Right renal pelvis (tissue), 4 donors: ENCODE measurements at places on chromosomes 13 and 19.
A peak's percentile ranks its signal among the peaks of the same experiment; 100 is the strongest.

- no peak for DNase-seq
Observed at GRCh38 chr13:87130423-87130822, 540.7 kb upstream of the SLITRK5 start.

DNA sequence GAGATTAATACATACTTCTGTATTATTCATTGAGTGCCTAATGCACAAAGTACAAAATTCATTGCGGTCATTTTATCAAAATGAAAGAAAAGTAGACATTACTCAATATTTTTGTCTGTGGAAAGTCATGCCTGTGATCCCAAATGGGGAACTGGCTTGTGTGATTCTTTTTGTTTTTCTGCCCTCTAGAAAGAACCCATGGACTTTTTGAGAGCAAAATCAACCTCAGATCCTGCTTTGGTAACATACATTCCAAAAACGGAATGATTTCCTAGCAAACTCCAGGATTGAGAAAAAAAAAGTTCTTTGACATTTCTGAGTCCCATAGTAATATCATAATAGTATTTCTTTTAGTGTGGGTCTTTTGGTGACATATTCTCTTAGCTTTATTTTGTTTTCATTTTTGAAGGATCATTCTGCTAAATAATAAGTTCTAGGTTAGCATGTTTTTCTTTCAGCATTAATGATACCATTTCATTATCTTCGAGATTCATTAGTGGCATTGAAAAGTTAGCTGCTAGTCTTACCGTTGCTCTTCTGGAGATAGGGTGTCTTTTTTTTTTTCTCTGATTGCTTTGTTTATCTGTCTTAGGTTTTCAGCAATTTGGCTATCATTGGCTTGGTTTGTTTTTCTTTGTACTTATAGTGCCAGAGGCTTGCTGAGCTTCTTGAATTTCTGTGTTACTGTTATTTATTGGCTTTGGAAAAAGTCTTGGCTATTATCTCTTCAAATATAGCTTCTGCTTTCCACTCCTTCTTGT is 102.4 kb upstream of the CSNK1A1L start:
- DNase-seq: no peak

DNA sequence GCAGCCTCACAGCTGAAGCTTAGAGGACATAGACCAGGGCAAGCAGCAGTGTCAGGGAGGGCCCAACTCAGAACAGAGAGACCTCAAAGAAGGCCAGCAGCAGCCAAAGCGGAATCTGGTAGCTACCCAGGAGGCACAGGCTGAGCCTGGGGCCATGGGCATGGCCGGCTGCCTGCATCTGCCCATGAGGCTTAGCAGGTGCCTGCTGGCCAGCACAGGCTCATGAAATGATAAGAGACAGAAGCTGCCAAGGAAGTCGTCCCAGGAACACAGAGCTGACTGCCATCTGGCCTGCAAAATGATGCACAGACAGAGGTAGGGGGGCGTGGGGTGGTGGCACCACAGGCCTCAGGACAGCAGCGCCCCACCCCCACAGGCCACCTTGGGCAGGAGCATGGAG is 29.2 kb downstream of the TUBA3C start:
- no peak for DNase-seq

DNA sequence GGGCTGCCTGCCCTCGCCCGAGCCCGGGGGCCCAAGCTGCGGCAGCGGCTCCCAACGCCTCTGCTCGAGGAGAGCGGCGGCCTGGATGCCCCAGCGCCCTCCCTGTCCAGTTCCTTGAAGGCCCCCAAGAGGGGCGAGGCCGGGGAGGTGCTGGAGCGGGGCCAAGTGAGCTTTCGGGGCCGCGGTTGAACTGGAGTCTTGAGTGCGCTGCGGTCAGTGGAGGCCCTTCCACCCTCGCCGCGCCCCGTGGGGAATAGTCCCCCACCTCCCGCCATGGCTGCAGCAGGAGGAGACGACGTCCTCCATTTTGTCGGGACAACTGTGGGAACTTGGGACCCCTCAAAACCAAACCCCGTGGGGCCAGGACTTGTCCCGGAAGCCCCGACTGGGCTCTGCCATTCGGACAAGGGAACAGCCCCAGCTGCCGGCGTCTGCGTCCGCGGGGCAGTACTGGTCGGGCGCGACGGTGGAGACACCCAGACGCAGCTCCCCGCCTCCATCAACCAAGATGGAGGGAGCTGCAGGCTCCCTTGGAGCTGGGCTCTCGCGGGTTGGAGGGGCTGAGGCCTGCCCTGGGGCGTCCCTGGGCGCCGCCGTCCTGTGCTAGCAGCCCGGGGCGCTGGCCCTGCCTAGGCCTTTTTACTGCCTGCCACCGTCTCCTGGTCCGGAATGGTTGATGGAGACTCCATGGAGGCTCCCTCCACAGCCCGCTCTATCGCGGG is 736 bp upstream of the ZMYM5 start:
- DNase-seq: peak; percentile 59

DNA sequence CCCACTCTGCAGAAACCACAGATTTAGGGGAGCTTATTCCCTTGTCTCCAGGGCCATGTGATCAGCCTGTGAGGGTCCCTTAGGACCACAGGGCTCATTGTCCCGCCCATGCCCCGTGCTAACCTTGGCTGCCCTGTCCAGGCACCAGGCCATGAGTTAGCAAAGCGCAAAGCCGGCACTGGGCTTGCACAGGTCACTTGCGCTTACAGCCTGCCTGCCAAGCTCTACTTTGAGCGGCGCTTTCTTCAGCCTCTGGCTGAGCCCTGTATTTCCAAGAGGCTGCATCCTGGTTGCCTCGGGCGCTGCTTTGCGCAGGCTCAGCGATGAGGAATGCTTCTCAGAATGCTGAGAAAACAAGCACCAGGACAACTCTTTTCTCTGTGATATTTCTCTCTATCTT is 188.0 kb downstream of the TDRD3 start:
- no peak for DNase-seq

DNA sequence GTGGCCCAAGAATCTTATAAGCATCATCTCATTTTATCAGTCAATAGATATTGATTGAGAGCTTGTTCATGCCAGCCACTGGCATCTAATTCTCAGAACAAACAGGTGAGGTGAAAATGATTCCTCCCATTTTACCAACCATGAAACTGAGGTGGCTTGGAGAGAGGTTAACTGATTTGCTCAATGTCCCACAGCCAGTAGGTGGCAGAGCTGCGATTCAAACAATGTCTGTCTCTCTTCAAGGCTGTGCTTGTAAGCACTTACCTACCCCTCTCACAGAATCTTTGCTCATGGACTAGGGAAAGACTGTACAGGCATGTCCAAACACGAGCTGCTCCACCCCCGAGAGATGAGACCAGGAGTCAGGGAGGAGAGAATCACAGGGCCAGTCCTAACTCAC is 21.5 kb upstream of the GSX1 start:
- DNase-seq: no peak

- no peak for DNase-seq
Observed at GRCh38 chr19:31002518-31003244, 346.6 kb downstream of the TSHZ3 start.
